ENCODE measurements at places on chromosomes 7 and 10. TPM values are rescaled to one million over a fixed set of nuclear protein-coding genes. Genes with fewer than 3 reads are reported as not detected.

Gene TSPAN12
- total RNA-seq: 1.8 TPM

Gene CHST15
- total RNA-seq: 9.0 TPM

Gene FAM185A
- total RNA-seq: 24.8 TPM

Gene ZPBP
- total RNA-seq: not detected

Gene GIMAP4
- total RNA-seq: 11.9 TPM

Gene SLC26A5
- not detected for total RNA-seq

Gene SNCG
- 9.9 TPM for total RNA-seq

Gene ZNF786
- total RNA-seq: 1.9 TPM

Gene TOMM7
- 212 TPM for total RNA-seq

DNA sequence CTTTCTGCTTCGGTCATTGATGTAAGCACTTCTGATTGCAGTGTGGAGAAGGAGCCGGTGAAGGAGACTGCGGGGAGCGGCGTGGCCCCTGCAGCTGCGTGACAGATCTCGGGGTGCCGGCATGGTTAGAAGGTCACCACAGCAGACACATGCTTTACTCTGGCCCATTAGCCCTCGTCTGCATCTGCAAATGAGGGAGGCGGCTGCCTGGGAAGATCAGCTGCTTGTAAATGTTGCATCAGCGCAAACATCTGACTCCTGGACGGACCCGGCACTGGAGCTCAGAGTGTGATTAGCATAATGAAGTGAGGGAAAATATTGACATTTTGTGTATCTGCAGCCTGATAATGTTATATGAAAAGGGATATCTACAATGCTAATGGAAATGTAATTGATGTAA lies 30.5 kb upstream of the MNX1 start:
- no peak overlapping the region for H3K4me3 ChIP-seq
- DNase-seq: no peak
- no peaks in the 10 kb centered on the region for H3K4me1 ChIP-seq
- no peaks in the 10 kb centered on the region for H3K27me3 ChIP-seq

DNA sequence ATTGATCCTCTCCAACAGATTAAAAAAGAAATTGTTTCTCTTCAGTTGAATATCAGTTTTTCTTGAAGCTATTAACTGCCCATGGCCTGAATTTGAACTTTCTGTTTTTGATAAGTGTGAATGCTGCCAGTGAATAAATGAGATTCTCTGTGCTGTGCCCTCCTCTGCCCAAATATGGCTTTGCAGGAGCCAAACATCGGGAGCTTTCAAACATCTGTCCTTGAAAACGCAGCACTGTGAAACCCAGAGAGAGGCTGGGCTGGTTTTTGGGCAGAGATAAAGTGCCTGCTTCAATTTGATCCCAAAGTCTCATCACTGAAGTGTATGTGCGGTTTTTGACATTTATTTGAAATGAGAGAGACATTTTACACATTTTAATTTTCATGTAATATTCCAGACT lies 268.3 kb upstream of the SHH start:
- no peaks in the 10 kb centered on the region for H3K4me1 ChIP-seq
- no peaks in the 10 kb centered on the region for H3K27me3 ChIP-seq
- no peaks in the 10 kb centered on the region for H3K36me3 ChIP-seq
- H3K27ac ChIP-seq: no peak overlapping the region

DNA sequence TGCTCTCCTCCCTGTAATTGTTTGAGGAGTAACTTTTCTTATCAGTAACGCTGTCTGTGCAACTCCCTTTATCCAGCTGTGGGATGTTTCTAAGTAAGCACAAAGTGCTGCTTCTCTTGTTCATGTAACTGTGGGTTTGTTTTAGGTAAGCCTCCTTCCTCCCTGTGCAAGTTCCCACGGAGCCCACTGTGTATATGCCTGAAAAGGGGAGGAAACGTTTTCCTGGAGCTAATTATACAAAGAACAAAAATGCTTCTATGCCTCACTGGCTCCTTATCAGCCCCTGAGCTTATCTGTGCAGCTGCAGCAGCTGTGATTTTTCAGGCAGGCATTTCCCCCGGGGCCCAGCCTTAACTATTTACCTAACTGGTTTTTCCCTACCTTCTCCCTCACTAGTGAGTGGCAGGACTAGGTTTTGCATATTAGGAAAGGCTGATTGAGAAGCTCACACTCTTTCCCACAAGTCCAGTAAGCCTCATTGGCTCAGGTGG lies 593.4 kb upstream of the GHITM start:
- no peaks in the 10 kb centered on the region for H3K4me1 ChIP-seq
- no peaks in the 10 kb centered on the region for H3K27me3 ChIP-seq
- no peak for DNase-seq
- no peak overlapping the region for H3K4me3 ChIP-seq
- no peak overlapping the region for H3K27ac ChIP-seq
- no peaks in the 10 kb centered on the region for H3K36me3 ChIP-seq

GRCh38 chr10:60465801-60466200 lies 76.1 kb upstream of the ANK3 start:
- no peaks in the 10 kb centered on the region for H3K4me1 ChIP-seq
- no peak overlapping the region for H3K27ac ChIP-seq
- H3K36me3 ChIP-seq: no peaks in the 10 kb centered on the region
- no peaks in the 10 kb centered on the region for H3K27me3 ChIP-seq
- DNase-seq: no peak

DNA sequence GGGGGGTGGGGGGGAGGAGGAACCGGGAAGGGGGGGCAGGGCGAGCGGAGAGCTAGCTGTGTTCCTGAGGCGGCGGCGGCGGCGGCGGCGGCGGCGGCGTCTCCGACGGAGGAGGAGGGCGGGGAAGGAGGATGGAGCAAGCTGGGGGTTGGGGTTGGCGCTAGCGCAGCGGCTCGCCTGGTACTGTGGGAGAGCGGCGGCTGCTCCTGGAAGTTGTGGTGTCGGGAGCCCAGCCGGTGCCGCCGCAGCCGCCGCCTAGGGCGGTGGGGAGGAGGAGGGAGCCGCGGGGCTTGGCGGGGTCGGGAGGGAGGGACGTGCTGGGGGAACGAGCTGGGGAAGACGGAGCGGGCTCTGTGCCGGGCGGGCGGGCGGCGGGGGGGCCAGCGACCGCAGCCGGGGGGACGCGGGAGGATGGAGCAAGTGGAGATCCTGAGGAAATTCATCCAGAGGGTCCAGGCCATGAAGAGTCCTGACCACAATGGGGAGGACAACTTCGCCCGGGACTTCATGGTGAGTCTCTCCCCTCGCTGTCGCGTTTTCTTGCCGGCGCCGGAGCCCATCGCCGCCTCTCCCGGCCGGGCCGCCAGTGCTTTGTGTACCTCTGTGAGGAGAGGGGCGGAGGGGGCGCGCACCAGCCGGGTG lies at the start of gene PTPN12:
PTPN12 (plus strand) TSS at position 160 of the 642 bp plus-strand sequence; CDS start at position 412, 252 bp downstream.
- no peaks in the 10 kb centered on the region for H3K27me3 ChIP-seq
- no peaks in the 10 kb centered on the region for H3K36me3 ChIP-seq
- peak within 1 kb of the TSS; percentile 91 for H3K27ac ChIP-seq
- no peak for DNase-seq
- H3K4me3 ChIP-seq: peak within 1 kb of the TSS; percentile 91

GRCh38 chr10:49762566-49762877 lies 399 bp upstream of the OGDHL start:
- peak overlapping the region; percentile 31 for H3K4me3 ChIP-seq
- H3K36me3 ChIP-seq: no peaks in the 10 kb centered on the region
- H3K4me1 ChIP-seq: no peaks in the 10 kb centered on the region
- DNase-seq: no peak

DNA sequence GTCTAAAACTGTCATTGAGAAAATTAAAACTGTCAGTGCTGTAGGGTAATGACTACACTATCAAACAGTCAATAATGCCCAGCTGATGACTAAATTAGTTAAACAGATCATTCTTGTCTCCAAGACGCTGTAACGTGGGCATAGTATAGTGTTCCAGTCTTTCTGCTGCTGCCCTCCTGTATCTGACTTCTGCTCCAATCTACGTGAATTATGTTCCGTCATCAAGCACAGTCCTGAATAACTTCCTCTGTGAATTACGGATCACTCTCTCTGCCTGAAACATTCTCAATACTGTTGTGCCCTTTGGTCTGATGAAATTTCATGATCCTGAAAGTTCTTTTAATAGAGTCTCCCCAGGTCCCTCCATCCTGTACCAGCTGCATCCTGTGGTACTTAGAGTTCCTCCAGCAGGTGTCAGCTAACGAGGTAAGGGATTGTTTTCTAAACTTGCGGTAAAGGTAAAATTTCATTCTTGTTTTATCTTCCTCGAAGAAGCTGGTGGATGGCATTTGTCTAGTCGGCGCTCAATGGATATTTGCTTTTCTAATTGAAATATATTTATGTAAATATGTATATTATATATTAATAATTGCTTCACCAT lies 393.5 kb upstream of the ADARB2 start:
- no peaks in the 10 kb centered on the region for H3K4me1 ChIP-seq
- H3K4me3 ChIP-seq: no peak overlapping the region
- no peaks in the 10 kb centered on the region for H3K36me3 ChIP-seq
- no peak overlapping the region for H3K27ac ChIP-seq

- no peaks in the 10 kb centered on the region for H3K36me3 ChIP-seq
- no peak for DNase-seq
- H3K27ac ChIP-seq: no peak overlapping the region
- no peaks in the 10 kb centered on the region for H3K27me3 ChIP-seq
- no peak overlapping the region for H3K4me3 ChIP-seq
Observed at GRCh38 chr7:140719721-140720120, 23.2 kb downstream of the NDUFB2 start.

GRCh38 chr7:119196183-119196582 lies 971.7 kb downstream of the ANKRD7 start:
- H3K27me3 ChIP-seq: no peaks in the 10 kb centered on the region
- H3K36me3 ChIP-seq: no peaks in the 10 kb centered on the region
- DNase-seq: no peak
- H3K4me1 ChIP-seq: no peaks in the 10 kb centered on the region
- no peak overlapping the region for H3K4me3 ChIP-seq

GRCh38 chr10:38127812-38128211 lies 33.7 kb downstream of the ZNF37A start:
- no peaks in the 10 kb centered on the region for H3K27me3 ChIP-seq
- no peak for DNase-seq
- H3K36me3 ChIP-seq: no peaks in the 10 kb centered on the region
- H3K4me3 ChIP-seq: no peak overlapping the region

DNA sequence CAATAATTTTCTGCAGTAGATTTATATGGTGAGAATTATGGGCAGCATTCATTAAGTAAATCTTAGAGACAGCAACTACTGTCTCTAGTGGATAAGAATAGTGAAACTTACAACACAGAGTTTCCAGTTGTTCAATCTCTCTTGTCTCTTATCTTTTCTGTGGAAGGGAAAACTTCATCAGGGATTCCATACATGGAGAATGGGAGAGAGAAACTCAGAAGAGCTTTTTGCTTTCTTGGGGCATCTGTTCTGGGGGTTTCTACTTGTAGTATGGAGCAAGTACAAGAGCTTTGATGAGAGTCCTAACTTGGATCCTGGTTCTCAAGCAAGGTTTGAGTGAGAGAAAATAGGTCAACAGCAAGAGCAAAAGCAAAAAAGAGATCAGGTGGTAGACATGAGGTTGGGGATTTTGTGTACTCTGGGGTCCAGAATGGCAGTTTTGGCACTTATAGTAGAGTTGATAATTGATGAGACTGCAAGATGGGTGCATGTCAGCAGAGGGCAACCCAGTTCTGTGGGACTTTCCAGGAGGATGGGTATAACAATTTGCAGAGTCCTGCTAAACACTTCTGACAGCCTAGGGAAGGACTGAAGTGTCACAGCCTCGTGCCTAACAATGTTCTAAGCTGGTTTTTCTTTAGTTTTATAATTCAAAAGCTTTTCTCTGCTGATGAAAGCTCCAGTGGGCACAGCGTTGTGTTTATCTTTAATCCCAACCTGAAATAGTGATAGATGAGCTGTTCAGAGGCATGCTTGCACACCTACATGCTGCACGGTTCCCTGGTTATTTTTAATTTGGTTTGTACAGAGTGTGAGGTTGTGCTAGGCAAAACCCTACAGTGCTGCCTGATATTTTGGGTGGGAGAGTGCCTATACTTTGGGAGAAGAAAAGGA lies 32.0 kb upstream of the STRIP2 start:
- H3K36me3 ChIP-seq: no peaks in the 10 kb centered on the region
- H3K4me1 ChIP-seq: peaks cover 15% of the 10 kb centered on the region
- DNase-seq: no peak
- H3K27ac ChIP-seq: peak overlapping the region; percentile 50
- H3K27me3 ChIP-seq: no peaks in the 10 kb centered on the region

GRCh38 chr7:157432957-157433576 lies 96.3 kb downstream of the DNAJB6 start:
- no peak overlapping the region for H3K27ac ChIP-seq
- H3K4me1 ChIP-seq: no peaks in the 10 kb centered on the region
- no peak for DNase-seq
- no peak overlapping the region for H3K4me3 ChIP-seq
- H3K36me3 ChIP-seq: no peaks in the 10 kb centered on the region
